ENCODE measurements at places on chromosomes 1 and 21.

- DNase-seq, result no peak
These were observed 8.4 kb downstream of the UBASH3A start for GRCh38 chr21:42411891-42412635.

GRCh38 chr21:34636961-34637360 lies 22.0 kb upstream of the RCAN1 start:
- no peak for DNase-seq

GRCh38 chr1:228214921-228215662 lies 7.2 kb downstream of the OBSCN start:
- no peak for DNase-seq

- DNase-seq, result no peak
These were observed 3.8 kb upstream of the EDN2 start for GRCh38 chr1:41488040-41488951.

GRCh38 chr1:149967041-149967440 lies 30.4 kb upstream of the MTMR11 start:
- DNase-seq, result no peak

- no peak for DNase-seq
These were observed 374.7 kb downstream of the NPHP4 start for GRCh38 chr1:5617546-5617945.

DNA sequence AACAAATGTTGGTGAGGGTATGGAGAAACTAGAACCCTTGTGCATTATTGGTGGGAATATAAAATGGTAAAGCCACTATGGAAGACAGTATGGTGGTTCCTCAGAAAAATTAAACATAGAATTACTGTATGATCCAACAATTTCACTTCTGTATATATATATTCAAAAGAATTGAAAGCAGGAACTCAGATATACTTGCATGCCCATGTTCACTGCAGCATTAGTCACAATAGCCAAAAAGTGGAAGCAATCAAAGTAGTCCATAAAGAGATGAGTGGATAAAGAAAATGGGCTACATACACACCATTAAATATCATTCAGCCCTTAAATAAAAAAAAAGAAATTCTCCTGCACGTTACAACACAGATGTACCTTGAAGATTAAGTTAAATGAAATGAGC lies 34.1 kb downstream of the ABL2 start:
- DNase-seq, result no peak

DNA sequence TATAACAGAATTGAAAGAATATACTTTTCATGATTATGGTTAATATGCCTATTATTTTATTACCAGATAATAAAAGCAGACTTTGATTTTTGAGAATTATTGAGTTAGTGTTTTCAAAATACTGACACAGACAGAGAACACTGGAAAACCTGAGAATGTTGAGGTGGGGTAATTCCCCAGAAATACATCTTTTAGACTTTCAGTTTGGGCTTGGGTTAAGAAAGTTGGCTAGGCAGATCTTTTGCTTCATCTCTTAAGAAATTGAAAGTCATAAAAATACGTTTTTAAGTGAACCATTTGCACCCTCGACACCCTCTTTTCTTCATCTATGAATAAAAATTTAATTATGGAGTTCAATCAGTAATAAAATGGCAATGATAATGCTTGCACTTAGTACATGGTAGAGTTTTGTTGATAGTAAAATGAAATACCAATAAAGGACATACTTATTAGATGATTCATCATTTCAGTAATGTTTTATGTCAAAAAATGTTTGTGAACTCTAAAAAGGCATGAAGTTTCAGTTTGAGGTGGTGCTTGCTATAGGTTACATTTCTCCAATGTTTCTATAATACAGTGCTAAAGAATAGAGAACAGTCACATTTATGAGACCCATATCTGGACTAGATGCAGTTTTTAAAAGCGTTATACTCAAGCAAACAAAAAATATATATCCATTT lies 1.9 kb upstream of the SAMSN1 start:
- DNase-seq, result no peak

GRCh38 chr1:111967886-111968285 lies 21.6 kb downstream of the KCND3 start:
- DNase-seq, result no peak

DNA sequence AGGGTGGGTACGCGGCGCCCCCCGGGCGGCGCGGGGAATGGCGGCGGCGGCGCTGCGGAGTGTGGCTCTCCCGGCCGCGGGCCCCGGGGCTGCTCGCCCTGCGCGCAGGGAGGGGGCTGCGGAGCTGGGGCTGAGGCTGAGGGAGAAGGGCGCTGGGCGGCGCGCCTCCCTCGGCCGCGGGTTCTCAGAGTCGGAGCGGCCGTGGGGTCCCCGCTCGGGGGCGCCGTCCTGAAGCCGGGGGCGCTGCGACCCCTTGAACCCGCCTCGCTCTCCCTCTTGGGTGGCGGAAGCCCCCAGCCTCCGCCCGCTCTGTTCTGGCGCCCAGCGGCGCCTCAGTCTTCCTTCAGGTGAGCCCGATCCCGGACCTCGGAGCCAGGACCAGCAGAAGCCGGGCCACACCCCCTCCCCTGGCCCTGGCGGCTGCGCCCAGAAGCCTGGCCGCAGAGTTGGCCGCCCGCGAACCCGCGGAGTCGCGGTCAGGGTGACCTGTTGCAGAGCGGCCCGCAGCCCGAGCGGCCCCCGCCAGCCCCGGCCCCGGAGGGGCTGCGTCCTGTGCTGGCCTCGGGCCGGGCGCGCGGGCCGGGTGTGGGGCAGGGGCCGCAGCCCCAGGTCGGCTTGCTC lies 532 bp downstream of the RALGPS2 start:
- peak; percentile 21 for DNase-seq

Measured in RPMI8226 (cell line).